ENCODE measurements at places on chromosomes 1 and 21. TPM values are rescaled to one million over a fixed set of nuclear protein-coding genes. Genes with fewer than 3 reads are reported as not detected.

Gene LMX1A
- not detected for total RNA-seq

Gene HEYL
- 3.1 TPM for total RNA-seq

Gene FAM72D
- total RNA-seq: 4.5 TPM

Gene PEF1
- 45.3 TPM for total RNA-seq

Gene CELA2A
- total RNA-seq: not detected

Gene BACE2
- total RNA-seq: 20.2 TPM
